ENCODE measurements at places on chromosomes 5 and 9.

DNA sequence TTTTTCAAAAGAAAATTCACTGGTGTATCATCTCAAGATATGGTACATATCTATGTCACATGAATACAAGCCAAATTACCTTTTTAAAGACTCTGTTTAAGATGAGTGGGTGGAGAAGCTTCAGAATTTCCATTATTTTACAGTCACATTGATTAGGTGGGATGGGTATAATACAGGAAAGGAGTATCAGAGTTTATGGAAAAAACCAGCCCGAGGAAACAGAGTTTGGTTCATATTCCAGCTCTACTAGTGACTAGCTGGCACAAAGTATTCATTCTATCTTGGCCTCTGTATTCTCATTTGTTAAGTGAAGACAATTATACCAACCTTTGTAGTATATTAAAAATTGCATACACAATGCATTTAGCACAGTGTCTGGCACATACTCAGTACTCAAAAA, 46.5 kb upstream of the CDK5RAP2 start:
- DNase-seq = no peak

- no peak for DNase-seq
These were observed 7.0 kb downstream of the ST6GALNAC4 start for GRCh38 chr9:127909839-127910273.

GRCh38 chr9:132739710-132740310, 69.5 kb downstream of the GTF3C4 start:
- no peak for DNase-seq

- DNase-seq = no peak
These were observed 283.9 kb downstream of the SEC61B start for GRCh38 chr9:99505936-99506335.

- DNase-seq = peak; percentile 7
These were observed 149.6 kb downstream of the DROSHA start for GRCh38 chr5:31382051-31382878.

DNA sequence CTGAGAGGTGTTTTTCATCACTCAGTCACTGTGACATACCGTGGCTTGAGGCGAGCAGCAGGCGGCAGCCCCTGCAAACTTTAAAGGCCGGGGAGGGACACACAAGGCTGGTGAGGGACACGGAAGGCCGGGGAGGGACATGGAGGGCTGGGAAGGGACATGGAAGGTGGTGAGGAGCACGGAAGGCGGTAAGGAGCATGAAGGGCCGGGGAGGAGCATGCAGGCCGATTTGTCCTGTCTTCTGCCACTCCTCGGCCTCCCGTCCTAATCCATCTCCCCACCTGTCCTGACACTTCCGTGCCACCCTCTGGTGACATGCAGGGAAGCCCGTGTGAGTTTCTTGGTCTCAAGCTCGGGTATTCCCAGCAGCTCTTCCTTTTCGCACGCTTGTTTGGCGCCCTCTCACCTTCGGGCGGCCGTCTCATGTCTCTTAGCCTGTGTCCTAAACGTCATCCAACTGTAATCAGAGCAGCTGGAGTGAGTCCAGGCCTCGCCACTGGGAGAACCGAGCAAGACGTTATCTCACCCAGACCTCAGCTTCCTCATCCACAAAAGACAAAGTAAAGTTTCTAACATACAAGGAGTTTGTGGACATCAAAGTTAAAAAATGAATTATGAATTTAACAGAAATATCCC, 126.5 kb downstream of the MRPL36 start:
- DNase-seq = no peak

DNA sequence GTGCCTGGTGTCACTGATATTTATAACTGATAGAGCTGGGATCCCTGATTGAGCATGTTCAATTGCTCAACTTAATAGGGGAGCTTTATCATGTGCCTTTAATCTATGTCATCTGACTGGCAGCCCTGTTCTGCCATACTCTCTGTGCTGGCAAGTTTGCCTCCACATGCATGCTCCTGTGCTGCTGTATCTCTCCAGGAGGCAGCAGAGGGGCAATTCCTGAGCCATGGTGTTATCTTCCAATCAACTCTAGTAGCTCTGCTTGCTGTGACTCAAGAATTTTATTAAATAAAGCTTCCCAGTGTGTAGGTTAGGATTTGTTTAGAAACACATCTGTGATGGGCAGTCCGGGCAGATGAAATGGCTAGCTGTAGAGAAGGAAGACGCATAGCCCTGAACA, 642.0 kb downstream of the KIF4B start:
- no peak for DNase-seq

DNA sequence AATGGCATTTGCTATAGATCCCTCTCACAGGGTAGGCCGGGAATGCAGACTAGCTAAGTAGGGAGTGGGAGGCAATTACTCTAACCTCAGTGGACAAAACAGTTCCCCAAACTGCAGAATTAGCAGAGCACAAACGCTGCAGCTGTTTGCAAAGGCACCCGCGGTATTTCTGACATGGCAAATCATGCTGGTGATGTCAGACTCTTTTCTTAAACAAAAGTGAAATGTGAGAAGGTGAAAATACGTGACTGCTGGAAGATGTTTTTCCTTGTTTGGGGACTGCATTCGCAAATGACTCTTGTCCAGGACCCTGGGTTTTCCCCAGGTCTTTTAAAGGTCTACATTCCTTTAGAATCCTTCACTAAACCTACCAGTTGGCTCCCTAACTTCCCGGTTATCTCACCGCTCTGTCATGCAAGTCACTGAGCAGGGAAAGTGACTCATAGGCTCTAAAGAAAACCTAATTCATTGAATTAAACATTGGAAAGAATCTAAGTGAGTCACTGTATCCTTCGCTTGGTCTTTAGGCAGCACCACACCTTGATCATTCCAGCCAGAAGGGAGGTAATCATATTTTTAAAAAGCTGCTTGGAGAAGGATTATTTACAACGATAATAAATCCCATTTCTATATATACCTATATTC, 91.5 kb upstream of the DNAH5 start:
- DNase-seq = no peak

DNA sequence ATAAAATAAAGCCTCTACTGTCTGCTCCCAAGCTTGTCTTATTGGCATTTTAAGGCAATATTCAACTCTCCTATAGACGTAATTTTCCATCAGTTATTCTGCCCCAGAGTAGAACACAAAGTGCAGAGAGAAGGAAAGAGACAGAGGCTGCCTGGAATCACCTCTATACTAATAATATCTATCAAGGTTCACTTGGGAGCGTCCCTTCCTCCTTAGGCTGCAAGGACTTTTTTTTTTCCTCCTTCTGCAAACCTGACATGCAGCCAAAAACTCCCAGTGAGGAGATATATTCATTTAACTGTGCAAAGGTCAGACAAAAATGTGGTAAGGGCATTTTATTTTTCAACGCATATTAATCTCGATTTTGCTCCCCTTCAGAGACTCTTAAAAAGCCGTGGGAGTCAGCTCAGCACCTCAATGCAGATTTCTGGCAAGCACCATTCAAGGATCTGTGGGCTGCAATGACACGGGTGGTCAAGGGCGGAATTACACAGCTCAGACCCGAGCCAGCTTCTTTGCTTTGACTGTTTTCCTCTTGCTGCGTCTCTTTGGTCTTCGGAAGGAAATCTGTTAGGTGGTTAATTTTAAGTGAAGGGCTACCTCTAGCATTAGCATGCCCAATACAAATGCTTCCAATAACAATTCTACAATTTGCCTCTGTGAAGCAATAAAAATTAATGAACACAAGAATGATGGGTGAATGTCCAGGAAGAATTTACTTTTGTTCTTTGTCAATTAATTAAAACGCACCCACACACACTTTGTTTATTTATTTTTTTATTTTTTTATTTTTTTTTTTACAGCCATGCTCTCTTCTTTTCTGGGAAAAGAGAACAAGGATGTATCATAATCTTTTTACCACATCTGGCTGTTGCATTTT, 587.7 kb upstream of the GRAMD2B start:
- peak; percentile 49 for DNase-seq

DNA sequence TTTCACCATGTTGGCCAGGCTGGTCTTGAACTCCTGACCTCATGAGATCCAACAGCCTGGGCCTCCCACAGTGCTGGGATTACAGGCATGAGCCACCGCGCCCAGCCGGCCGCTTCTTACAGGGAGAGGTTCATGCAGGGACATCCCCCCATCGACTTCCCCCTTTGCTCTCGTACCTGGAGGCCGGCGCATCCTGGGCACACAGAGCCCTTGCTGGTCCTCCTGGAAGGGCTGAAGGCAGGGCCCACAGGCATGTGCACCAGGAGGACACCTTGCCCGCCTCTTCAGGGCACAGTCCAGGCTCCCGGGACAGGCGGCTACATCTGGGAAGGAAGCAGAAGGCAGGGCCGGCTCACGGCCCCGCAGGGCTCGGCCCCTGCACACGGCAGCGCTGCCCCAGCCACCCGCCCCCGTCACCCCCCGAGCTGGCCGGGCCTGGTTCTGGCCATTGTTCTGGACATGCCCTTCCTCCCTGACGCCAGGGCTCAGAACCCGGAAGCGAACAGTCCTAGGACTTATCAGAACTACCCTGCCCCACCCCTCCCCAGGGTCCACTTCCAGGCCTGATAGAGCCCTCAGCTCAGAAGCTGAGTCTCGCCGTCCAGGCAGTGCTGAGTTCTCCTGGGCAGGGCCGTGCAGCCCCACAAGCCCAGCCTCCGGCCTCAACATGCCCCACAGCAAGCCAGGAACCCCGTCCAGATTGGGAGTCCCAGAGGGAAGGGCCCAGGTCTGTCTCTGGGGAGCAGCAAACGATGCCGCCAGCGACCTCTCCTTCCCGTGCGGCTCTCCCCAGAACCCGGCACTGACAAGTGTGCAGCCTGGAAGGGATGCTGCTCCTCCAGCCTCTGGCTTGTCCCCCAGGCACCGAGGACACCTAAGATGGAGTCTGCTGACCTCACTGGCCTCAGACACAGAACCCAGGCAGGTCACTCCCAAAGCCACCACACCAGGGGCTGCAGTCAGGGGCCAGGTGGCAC, 2.9 kb downstream of the NPDC1 start:
- DNase-seq = no peak

DNA sequence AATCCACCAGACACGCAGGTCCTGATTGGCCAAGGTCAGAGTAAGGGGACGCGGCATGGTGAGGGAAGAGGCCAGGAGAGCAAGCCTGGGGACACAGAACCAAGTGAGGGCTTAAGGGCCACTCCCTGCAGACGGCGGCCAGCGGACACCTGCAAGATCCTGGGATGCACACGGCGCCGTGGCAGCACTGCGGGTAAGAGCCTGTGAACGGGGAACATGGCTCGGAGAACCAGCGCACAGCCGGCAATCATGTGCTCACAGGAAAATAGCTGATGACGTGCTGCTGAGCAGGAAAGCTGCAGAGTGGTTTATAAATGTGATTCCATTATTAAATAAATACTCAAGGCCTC, 27.0 kb upstream of the NSMF start:
- no peak for DNase-seq

DNA sequence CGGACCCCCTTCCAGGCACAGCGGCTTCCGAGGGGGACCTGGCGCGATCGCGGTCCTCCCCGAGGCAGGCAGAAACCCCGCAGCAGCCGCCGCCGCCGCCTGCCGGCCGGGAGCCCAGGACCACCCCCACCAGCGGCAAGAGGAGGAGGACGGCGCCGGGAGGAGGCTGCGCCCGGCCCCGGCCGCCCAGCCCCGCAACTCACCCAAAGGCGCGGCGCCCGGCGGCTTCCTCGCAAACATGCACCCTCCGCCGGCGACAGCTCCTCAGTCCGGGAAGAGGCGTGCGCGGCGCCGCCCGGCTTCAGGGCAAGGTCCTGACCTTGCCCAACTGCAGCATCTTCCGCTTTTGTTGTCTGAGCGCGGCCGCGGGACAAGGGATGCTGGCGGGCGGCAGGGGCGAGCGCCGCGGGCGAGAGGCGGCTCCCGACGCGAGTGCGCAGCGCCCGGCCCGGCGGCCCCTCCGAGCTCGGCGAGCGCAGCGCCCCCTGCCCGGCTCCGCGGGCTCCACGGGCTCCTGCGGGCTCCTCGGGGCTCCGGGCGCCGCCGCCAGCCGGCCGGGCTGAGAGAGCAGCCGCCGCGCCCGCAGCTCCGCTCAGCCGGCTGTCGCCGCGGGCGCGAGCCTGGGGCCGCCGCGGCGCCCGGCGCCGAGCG, 507 bp downstream of the CTNND2 start:
- DNase-seq = peak; percentile 77

DNA sequence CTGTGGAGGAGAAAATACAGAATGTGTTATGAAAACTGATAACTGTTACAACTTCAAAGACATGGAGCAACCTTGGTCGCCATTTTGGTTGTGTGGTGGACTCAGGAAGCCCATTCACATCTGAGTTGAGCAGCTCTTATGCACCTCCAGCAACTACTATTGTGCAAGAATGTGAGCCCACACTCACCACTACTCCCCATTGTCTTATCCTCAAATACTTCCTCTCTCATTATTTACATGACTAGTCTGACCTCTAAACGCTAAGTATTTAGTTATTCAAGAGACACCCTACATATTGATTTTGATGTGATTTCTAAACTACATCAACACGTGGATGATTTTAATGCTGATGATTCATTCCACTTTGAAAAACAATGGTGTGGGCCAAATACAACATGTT, 516.6 kb upstream of the CLINT1 start:
- DNase-seq = no peak

DNA sequence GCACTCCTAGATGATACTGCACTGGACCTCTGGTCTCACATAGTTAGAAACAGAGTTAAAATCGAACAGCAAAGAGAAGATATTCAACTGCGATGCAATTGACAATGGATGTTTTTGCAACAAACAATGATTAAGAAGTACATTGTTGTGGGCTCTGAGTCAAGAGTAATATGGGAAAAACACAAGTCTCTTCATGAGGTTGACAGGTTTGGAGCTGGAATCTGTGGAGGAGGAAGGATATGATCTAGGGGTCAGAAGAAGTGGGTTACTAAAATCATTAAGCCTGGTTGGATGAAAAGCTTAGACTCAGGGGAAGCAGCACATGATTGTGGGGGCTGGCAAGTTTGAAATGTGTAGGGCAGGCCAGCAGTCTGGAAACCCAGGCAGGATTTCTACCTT, 53.1 kb downstream of the PDCD1LG2 start:
- no peak for DNase-seq

DNA sequence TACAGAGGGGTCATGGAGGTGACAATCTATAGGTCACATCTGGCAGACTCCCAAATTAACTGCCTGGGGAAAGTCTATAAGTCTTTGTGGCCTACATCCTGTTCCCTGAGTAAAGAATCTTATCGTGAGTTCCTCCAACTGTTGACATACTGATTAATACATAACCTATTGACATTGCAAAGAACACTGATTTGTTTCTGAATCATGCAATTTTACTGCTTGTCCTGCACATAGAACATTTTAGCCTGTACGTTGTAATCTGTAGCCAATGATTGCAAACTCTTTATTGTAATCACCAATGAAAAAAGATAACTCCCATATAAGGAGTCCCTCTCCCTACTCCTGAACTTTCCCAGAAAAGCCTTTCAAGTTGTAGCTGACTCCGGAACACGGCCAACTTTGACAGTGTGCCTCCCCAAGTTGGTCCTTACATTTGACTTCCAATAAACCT, 18.8 kb upstream of the OR2K2 start:
- DNase-seq = no peak

GRCh38 chr5:125198270-125198974, 452.0 kb upstream of the ZNF608 start:
- DNase-seq = peak; percentile 57

- no peak for DNase-seq
These were observed 185.6 kb downstream of the DMAC1 start for GRCh38 chr9:7613931-7614330.

GRCh38 chr5:42720251-42720650, 36.4 kb upstream of the CCDC152 start:
- DNase-seq = no peak

GRCh38 chr5:165504674-165505073, 1999.3 kb downstream of the MAT2B start:
- DNase-seq = no peak

- no peak for DNase-seq
These were observed 361.8 kb downstream of the CAAP1 start for GRCh38 chr9:26530841-26531240.
